ENCODE measurements at places on chromosomes 2 and 18. TPM values are rescaled to one million over a fixed set of nuclear protein-coding genes. Genes with fewer than 3 reads are reported as not detected.

PID1 gene
- 4.1 TPM for total RNA-seq

STEAP3 gene
- total RNA-seq, result 45.5 TPM

PSMA8 gene
- total RNA-seq, result not detected

UGT1A5 gene
- total RNA-seq, result 0.09 TPM

DUSP2 gene
- total RNA-seq, result 0.29 TPM

SLC19A3 gene
- 2.3 TPM for total RNA-seq

FASTKD1 gene
- total RNA-seq, result 18.3 TPM

IL1RN gene
- total RNA-seq, result 0.29 TPM

STON1 gene
- 0.39 TPM for total RNA-seq

ALPG gene
- total RNA-seq, result 0.42 TPM

PSTPIP2 gene
- total RNA-seq, result 0.29 TPM

TEX261 gene
- total RNA-seq, result 79.7 TPM

TWSG1 gene
- total RNA-seq, result 16.7 TPM

TFPI gene
- total RNA-seq, result 35.2 TPM

CD8B gene
- not detected for total RNA-seq

SPATA3 gene
- total RNA-seq, result not detected

LRRTM1 gene
- total RNA-seq, result not detected

RDH14 gene
- 39.9 TPM for total RNA-seq

CSRNP3 gene
- not detected for total RNA-seq

CDC42EP3 gene
- total RNA-seq, result 95.3 TPM

IKZF2 gene
- total RNA-seq, result 0.29 TPM

TRIM54 gene
- total RNA-seq, result 1.2 TPM

PARD3B gene
- 0.93 TPM for total RNA-seq

CCT4 gene
- 305 TPM for total RNA-seq

OTOS gene
- not detected for total RNA-seq

CFAP221 gene
- total RNA-seq, result 0.14 TPM

TOGARAM2 gene
- total RNA-seq, result 0.20 TPM

SNED1 gene
- 1.1 TPM for total RNA-seq

IWS1 gene
- 37.4 TPM for total RNA-seq
